Hematopoietic multipotent progenitor cell treated with erythropoietin and hydrocortisone succinate and interleukin-3 and kit ligand, for 6 days (in vitro differentiated cells): ENCODE measurements at places on chromosomes 7 and 10.

DNA sequence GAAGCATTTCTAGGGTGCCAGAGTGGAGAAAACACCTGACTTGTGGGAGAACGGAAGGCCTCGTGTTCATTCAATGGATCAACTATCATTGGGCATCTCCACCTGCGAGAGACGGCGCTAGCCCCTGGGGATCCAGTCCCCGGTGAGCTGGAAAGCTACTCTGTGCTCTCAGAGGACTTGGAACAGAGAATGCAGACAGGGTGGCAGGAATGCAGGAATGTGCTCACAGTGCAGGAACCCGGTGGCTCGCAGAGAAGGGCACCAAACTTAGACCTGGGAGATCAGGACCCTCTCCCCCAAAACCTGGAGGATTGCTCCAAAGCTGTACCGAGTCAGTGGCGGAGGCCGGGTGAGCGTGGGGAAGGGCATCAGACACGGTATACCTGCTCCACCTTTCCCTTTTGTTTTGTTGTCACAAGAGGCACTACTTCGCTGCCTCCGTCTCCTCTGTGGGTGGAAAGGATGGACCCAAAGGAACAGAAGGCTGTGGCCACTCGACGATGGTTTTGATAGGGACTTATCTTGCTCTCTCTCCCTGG is 569.0 kb upstream of the C7orf33 start:
- DNase-seq = no peak

- no peak for DNase-seq
These were observed 46.1 kb downstream of the PARD3 start for GRCh38 chr10:34768972-34769330.

- no peak for DNase-seq
These were observed 12.8 kb downstream of the LRRN3 start for GRCh38 chr7:111103678-111104274.

DNA sequence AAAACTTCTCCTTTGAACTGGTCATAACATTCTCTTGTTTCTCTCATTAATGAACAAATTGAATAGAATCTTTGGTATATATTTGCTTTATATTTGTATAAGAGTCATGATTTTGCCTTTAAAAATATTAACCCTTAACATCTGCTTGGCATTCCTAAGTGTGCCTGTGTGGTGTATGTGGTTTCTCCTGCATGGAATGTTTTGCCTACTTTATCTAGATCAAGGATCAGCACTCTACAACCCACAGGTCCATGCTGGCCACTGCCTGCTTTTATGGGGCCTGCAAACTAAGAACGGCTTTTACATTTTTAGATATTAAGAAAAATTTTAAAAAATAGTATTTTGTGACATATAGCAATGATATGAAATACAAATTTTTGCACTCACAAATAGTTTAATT is 4.3 kb upstream of the LAMB4 start:
- no peak for DNase-seq

DNA sequence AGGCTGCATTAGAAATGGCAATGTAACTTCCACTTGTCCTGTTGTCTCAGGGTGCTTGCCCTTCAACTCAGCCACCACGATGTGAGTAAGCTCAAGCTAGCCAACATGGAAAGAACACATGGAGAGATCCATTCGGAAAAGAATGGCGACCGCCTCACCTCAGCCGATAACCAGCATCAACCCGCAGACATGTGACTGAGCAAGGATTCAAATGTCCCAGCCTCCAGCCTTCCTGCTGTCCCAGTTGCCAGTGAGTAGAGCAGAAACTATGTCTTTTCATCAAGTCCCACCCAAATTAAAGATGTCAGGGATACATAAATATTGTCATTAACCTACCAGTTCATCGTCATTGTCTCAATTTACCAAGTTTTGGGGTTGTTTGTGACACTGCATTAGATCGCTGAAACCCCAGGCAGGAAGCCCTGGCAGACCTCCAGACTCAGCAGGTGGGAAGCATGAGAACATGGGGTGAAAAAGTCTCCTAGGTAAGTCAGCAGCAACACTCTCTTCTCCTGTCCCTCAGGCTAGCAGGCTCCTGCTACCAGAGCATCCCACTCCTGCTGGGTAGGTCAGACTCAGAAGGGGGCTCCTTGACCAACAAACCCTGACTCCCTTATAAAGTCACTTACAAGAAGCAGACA is 67.0 kb downstream of the OSBPL3 start:
- DNase-seq = no peak
